EH (cell line): ENCODE measurements at places on chromosomes 1 and 21.

DNA sequence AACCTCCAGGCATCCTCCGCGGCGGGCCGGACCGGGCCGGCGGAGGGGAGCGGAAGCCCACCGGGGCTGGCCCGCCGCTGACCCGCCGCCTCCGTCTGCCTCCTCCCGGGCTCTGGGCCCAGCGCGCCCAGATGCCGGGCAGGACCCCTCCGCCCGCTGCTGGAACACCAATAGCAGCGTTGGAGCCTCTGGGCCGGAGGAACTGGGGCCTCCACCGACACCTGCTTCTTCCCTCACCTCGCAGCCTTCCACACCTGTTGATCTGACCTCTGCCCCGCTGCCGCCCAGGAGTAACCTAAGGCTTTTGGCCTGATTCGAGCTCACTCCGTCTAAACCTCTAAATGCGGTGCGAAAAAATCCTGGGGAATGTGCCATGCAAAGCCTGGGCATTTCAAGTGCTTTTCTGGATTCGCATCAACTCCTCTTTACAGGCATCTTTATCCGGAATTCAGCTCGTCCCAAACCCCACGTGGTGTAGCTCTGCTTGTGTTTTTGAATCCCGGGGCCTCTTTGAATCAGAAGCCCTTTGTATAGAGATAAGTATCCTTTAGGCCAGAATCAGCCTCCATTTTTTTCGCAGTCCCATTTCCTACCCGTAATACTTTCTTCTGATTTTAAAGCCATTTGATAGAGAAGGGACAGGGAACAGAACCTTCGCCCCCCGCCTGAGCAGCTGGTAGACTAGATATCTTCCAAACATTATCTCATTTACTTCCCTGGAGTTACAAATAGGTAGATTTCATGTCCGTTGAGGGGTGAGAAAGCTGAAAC lies 680 bp upstream of the CNN3 start:
- DNase-seq, result peak; percentile 66

DNA sequence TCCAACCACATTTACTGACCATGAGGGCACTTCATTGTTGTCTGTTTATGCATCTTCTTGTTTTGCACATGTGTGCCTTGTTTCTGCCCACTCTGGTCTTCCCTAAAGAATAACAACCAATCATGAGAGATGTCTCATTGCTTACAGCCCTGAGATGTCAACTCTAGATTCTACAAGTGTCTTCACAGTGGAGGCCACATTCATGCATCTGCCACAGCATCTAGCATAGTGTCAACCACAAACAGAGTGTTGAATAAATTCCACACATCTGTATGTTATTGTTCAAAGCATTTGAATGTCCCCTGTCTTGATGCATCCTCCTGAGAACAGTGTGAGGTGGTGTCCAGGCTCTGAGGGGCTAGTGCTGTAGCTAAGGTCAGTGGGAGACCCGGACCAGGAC lies 43.1 kb downstream of the KCNC4 start:
- no peak for DNase-seq

GRCh38 chr21:36756527-36756926 lies 57.6 kb downstream of the SIM2 start:
- peak; percentile 69 for DNase-seq

DNA sequence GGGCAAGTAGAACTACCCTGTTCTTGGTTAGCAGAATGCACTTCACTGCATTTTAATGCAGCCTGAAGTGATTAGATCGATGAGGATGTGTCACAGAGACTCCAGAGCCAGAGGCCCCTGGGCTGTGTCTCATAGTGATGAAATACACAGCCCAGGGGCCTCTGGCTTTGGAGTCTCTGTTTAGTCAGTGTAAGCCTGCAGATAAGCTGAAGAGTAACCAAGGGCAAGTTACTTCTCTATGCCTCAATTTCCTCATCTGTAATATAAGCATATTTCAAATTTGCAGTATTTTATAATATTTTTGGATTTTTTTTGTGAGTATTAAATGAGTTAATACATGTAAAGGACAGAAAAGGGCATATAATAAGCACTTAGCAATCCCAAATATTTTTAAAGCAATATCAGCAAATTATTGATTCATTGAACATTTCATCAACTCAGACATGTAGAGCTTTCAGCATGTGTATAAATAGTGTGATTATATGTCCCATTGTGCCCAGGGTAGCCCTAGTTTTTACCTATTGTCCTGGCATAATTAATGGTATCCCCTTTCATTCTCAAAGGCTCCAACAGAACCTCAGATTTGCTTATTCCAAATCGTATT lies 23.6 kb upstream of the APOBEC4 start:
- peak; percentile 51 for DNase-seq

DNA sequence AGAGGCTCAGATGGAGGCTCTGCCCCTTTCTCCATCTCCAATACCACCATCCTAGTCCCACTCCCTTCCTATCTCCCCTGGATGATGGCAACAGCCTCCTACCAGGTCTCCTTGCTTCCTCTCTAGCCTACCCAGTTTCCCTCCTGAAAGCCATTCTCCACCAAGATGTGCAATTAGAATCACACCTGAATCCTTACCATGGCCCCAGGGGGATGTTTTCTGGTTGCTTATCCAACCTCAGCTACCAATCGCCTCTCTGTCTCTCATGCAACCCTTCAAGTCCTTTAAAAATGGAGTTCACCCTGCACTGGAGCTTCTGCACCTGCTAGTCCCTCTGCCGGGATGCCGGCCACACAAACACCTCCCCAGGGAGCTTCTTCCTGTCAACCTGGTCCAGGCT lies 2.9 kb downstream of the RCAN1 start:
- no peak for DNase-seq

DNA sequence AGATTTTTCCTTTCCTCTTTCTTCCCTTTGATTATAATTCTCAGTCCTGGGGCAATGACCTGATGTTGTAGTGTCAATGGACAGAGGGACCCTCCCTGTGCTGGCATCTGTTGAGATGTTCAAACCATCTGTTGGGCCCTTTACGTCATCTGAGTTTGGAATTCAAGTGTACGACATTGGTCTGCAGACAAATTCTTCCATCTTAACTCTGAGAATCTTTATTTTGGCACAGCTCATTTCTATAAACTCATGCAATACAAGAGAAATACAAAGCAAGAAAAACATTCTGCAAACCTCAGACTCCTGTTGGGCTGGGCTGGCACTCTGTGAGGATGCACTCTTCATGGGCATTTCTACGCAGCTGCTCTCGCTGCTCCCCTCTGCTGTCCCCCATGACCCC lies 54.2 kb downstream of the IFI44 start:
- DNase-seq, result no peak

GRCh38 chr1:24374891-24375786 lies 38.4 kb downstream of the STPG1 start:
- peak; percentile 53 for DNase-seq

DNA sequence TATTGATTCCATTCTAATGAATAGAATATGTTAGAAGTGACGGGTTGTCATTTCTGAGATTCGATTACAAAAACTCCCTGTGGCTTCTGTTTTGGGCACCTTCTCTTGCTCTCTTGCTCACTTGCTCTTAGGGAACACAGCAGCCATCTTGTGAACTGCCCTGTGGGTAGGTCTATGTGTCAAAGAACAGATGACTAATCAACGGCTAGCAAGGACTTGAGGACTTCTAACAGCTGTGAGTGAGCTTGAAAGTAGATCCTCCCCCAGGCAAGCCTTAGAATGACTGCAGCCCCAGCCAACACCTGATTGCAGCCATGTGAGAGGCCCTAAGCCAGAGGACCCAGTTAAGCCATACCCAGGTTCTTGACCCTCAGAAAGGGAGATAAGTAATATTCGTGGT lies 49.3 kb downstream of the AZIN2 start:
- DNase-seq, result peak; percentile 48

- no peak for DNase-seq
Measured at GRCh38 chr1:86739648-86740509, 35.5 kb downstream of the SH3GLB1 start.

DNA sequence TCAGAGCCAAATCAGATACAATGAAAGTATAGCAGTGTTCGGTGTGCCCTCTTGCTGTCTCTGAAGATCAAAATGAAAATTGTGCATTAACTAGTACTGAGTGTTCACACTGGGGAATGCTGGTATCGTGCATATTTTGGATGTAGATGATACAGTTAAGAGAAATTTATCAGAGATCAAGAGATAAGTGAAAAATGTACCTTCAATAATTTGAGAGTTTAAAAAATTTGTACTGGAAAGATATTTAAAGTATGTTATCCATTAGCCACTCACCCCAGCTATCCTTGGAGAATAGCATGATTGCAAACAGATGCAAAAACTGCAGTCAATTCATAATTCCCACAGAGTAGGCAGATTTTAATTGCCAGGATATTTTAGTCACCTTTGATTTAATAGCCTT lies 56.4 kb downstream of the GREM2 start:
- peak; percentile 48 for DNase-seq

DNA sequence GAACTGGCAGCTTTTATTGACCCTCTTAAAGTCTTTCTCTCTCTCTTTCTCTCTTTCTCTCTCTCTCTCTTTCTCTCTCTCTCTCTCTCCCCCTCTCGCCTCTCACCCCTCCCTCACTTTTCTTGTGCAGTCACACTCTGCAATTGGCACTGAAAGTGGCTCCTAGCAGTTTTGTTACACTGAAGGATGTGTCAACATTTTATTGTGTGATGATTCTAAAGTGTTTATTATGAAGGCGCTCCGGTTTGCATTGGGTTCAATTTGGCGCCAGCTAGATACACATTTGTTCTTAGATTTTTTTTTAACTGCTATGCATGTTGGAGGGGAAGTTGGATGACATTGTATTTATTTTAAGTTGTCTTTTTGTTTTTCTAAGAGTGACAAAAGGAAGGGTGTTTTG lies 64.0 kb upstream of the CHRM3 start:
- no peak for DNase-seq

- peak; percentile 93 for DNase-seq
Measured at GRCh38 chr1:55974714-55975441, 604.5 kb downstream of the PLPP3 start.

GRCh38 chr1:221458447-221459156 lies 283.3 kb downstream of the DUSP10 start:
- DNase-seq, result peak; percentile 84

DNA sequence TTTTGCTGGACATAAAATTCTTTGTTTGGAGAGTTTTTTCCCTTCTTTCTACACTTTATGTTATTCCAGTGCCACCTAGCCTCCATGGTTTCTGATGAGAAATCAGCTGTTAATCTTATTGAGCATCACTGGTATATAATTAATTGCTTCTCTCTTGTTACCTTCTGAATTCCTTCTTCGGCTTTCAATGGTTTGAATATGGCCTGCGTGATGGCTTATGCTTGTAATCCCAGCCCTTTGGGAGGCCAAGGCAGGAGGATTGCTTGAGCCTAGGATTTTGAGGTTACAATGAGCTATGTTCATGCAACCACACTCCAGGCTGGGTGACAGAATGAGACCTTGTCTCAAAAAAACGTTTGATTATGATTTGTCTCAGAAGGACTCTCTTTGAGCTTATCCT lies 13.0 kb upstream of the CNIH4 start:
- DNase-seq, result peak; percentile 18

DNA sequence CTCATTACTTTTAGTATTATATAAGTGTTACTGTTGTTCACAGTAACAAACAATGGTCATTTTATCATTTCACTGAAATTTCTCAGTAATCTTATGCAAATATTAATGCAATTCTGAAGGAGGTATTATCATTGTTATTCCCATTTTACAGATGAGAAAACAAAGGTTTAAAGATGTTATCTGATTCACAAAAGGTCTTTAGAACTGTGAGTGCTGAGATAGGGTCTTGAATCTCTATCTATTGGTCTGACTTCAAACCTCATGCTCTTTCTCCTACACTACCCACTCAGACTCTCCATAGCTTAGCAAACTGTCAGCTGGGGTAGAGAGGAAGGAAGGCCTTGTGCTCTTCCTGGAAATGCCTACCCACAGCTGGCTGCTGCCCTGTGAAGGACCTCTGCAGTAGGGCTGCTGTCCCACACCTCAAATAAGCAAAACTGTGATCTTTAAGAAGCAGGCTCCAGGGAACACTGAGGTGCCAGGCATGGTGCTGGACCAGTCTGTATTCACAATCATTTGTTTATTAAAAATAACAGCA lies 6.2 kb upstream of the OSCP1 start:
- no peak for DNase-seq

DNA sequence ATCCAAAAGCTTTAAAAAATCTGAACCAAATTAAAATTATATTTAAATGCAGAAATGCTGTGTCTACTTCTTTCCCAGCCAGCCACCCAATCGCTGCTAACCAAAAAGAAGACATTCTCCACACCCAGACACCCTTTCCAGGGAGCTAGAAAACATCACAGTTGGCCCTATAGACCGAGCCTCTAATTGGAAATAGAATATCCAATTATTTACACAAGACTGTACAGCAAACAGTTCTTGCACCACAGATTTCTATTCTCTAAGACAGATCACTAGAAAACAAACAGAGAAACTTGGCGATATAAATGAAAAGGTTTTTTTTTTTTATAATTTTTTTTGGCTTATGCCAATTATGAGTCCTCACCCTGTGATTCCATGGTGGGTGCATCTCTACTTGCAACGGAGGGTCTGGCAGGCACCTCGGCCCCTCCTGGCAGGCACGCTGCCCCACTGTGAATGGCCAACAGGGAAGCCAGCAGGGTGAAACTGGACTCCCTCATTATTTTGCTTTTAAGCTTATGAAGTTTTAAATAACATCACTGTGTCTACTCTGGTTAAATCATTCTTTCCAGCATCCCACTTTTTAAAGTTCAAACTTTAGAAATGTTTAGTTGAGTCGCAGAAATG lies 29.2 kb downstream of the BCAR3 start:
- no peak for DNase-seq

DNA sequence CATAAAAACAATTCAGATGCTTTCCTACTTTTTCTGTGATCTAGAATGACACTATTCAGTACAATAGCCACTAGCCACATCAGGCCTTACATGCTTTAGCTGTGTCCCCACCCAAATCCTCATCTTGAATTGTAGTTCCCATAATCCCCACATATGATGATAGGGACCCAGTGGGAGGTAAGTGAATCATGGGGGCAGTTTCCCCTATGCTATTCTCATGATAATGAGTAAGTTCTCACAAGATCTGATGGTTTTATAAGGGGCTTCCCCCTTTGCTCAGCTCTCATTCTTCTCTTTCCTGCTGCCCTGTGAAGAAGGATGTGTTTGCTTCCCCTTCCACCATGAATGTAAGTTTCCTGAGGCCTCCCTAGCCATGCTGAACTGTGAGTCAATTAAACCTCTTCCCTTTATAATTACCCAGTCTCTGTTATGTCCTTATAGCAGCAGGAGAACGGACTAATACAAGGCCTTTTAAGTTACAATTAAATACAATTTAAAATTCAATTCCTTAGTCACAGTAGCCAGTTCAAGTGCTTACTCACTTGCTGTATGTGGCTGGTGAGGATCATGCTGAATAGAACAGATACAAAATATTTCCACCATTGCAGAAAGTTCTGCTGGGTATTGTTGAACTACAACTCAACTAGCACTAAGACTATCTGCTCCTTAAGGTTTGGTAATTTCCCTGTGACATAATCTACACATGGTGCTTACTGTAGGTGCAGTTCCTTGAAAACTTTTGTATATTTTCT lies 106.7 kb downstream of the SCMH1 start:
- DNase-seq, result no peak

GRCh38 chr21:45980697-45981096 lies 873 bp upstream of the COL6A1 start:
- no peak for DNase-seq
